ENCODE measurements at places on chromosomes 7 and 10.

GRCh38 chr7:11689096-11689495 is 142.9 kb downstream of the THSD7A start:
- no peak for DNase-seq

GRCh38 chr10:93290661-93291354 is 191.3 kb downstream of the MYOF start:
- DNase-seq: no peak

DNA sequence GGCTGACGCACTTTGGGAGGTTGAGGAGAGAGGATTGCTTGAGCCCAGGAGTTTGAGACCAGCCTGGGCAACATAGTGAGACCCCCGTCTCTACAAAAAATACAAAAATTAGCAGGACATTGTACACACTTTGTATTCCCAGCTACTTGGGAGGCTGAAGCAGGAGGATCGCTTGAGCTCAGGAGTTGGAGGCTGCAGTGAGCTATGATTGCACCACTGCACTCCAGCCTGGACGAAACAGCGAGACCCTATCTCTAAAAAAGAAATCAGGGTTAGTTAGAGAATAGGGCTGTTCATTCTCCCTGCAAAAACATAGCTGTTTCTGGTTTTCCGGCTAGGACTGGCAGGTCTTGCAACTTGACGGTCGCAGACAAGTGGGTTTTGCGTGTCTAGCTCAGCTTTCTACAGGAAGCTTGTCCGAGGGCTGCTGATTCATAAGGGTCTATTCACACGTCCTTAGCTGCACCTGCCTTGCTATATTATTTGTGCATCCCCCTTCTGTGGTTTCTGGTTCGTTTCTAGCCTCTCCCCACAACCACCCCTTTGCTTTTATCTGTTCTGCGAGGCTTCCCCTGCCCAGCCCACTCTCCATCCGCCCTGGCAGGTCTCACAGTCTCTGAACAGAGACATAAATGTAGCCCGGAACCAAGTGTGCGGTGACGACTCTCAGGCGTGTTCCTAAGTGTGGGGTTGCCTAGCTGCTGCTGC is 10.7 kb downstream of the AMZ1 start:
- peak; percentile 68 for DNase-seq

- no peak for DNase-seq
Observed at GRCh38 chr10:131233611-131234258, 77.8 kb downstream of the TCERG1L start.

- DNase-seq: no peak
Observed at GRCh38 chr7:21542891-21543527, at the start of gene DNAH11. TSS of gene DNAH11 (plus strand) at chr7:21543039. CDS start at chr7:21543246, 207 bp downstream.

DNA sequence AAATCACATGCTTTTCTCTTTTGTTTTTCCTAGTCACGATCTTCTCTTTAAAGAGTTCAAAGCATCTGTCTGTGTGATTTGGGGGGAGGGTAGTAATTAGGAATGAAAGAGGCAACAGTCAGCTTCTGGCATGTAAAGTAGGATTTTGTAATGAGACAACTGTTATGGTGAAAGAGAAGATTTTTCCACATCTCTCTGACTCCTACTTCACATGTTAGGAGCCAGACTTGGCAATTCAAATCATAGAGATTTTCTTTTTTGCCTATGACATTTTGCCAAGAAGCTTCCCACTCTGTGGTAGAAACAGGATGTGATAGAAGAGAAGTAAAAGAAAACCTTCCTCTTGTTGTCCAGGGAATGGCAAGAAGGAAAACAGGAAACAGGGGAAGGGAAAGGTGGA is 38.3 kb upstream of the KLHL7 start:
- no peak for DNase-seq

- DNase-seq: no peak
Observed at GRCh38 chr10:96413151-96413787, 54.5 kb upstream of the OPALIN start.

All from activated naive CD4-positive, alpha-beta T cell treated with anti-CD3 and anti-CD28 coated beads, Interleukin-2, amount 50 U/mL, for 72 hours (primary cell).